Activated CD8-positive, alpha-beta memory T cell treated with anti-CD3 and anti-CD28 coated beads for 1 hour (primary cell): ENCODE measurements at places on chromosomes 4 and X.

DNA sequence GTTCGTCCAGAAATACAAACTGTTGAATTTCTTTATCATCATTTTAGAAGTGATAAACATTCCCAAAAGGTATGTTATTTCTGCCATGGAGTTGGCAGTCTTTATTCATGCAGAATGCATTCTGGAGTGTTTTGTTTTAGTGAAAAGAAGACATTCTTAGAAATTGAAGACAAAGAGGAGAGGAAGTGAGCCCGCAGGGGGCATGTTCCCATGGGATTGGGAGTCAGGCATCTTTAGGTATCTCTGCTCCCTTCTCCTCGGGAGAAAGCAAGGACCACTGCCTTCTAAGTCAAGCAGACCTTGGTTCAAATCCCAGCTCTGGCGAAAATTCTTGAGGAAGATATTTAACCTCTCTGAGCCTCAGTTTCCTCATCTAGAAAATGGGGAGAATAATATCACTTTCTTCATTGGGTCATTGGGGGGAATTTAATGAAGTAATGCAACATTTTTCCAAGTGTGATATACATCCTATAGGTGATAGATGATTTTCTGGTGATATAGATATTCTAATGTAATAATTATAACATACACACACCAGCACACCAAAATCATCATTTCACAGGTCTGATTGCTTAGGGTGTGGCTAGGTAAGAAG, 26.5 kb upstream of the CHRNA9 start:
- DNase-seq = no peak

DNA sequence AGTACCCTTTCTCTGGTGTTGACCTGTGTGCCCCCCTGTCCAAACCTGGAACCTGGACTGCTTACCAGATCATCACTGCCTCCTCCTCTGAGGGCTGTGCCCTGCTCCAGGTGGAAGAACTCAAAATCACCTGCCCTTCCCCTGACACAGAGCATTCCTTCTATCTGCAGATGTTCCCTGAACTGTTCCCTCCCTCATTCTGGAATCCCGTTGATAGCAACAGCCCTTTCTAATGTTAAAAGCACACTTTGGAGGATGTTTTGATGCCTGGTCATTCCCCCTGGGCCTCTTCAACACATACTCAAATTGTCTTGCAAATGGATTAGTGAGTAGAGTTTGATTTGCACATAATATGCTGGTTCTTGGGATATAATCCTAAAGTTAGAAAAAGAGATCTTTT, 225.8 kb downstream of the FGF13 start:
- DNase-seq = no peak

GRCh38 chr4:178612733-178613132, 1170.5 kb upstream of the AGA start:
- DNase-seq = no peak

- no peak for DNase-seq
Measured at GRCh38 chr4:123206016-123206415, 190.6 kb upstream of the SPRY1 start.

GRCh38 chrX:143472347-143472938, 44.8 kb downstream of the SPANXN3 start:
- no peak for DNase-seq

DNA sequence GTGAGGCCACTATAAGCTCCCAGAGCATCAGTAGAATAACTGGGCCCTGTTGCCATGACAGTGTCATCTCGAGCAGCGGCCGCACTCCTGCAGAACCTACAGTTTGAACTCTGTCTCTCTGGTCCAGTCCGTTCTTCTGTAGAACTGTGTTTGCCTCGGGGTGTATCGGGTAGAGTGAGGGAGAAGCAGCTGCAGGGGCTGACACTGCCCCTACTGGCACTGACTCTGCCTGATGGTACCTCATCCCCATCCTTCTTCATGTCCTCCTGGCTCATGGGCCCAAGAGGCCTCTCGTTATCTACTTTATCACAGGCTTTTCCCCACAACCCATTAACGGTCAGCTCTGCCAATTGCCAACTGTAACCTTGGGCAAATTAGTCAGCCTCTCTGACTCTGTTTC, 96.5 kb downstream of the NPNT start:
- no peak for DNase-seq

DNA sequence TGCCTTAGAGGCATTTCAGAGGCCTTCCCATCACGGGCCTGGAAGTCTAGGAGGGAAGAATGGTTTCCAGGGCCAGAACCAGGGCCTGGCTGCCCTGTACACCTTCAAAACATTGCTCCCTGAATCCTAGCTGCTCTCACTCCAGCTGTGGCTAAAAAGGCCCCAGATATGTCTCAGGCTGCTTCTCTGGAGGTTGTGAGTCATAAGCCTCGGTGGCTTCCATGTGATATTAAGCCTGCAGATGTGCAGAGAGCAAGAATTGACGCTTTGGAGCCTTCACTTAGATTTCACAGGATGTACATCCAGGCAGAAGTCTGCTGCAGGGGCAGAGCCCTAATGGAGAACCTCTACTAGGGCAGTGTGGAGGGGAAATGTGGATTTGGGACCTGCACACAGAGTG, 502.5 kb downstream of the GRXCR1 start:
- no peak for DNase-seq

DNA sequence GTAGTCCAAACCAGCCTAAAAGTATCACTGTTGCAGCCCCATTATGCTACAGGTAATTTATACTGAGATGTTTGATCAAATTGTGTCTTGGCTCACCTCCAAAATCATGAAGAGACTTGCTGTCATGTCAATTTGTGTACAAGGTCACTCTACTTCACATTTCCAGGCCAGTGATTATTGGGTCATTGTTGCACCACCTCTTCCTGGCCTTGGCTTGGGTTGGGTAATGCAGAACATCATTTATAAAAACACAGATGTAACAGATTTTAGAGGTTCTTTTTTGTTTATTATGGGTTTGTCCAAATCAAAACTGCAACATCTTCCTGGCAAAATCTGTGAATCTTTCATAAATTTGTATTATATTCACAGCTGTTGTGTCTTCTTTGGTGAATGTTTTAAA, 459.5 kb downstream of the ANKRD50 start:
- no peak for DNase-seq

GRCh38 chrX:149961572-149961971, 23.3 kb upstream of the EOLA2 start:
- no peak for DNase-seq

- no peak for DNase-seq
Measured at GRCh38 chrX:12673487-12673886, 117.7 kb upstream of the PRPS2 start.

DNA sequence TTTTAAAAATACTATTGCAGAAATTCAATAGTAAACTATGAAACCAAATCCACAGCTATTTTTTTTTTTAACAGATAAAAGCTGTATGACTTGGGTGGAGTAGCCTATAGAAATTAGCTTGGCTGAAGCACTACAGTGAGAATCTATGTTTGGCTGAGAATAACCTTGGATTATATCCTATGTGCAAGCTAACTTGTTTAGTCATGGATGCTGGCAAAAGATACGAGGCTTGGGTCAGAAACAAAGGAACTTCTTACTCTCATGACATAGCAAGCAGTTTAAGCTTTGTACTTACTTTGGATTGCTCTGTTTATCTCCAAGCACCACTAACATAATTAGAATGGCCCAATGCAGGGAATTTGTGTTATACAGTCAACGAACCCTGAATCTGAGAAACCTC, 119.2 kb upstream of the GRID2 start:
- no peak for DNase-seq

DNA sequence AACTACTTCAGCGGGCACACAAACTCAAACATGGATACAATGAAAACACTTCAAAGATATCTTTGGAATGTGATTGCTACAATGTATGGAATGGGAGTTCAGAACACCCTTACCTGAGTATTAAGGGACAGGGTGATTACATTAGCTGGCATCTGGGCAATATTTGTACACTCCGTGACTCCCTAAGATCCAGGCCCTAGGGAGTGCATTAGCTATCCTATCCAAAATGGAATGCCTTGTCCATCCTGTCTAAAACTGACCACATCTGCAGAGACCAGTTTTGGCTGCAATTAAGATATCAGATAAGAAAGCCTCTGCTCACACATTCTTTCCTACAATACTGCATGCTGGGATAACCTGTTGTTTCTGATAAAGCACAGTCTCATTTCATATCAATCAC, 176.6 kb upstream of the EMCN start:
- DNase-seq = no peak

DNA sequence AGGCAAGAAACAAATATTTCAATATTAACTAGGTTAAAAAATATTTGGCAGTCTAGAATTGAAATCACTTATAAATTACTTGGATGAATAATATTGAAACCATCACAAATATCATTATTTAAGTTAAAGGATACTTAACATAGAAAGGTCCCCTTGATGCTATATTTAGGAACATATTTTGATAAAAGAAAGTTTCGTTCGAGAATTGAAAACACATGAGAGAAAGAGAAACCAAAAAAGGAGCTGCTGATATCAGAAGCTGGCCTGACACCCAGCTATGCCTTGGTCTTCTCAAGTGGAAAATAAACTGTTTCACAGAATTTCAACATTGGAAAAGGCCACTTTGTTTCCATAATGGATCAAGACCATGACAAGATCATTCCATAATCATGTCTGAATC, 762.4 kb downstream of the DMD start:
- no peak for DNase-seq

GRCh38 chr4:85866508-85866907, 391.6 kb downstream of the ARHGAP24 start:
- DNase-seq = no peak

DNA sequence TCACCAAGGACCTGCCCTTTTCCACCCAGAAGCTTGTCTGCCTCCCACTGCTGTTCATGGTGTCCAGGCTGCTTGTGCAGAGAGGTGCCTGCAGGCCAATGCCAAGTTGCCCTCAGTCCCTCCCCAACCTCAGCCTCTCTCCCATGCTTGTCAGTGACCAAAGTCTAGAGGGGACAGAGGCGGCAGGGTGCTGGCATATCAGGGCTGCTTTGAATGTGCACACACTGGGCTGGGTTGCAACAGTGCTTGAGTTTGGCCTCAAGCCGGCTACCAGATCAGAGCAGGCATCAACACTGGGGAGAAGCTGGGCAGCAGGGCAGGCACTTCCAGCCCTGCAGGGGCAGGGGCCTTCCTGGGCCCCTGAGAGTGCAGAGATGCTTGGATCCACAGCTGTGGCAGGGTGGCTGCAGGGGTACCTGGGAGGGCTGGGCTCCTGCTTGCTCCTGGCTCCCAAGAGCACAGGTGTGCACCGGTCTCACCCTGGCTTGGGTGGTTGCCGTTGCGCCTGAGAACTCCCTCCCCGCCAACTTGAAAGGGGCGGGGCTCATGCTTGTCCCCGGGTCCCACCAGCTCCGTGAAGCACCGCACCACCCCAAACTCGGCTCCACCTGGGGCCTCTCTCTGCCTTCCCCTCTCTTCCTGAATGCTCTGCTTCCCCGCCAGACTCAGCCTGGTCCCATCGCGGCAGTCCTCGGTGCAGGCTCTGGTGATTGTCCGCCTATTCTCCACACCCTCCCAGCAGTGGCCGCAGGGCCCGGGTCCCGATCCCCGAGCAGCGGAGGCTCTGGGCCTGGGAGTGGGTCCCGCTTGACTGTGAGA, 1681.9 kb upstream of the ADGRL3 start:
- DNase-seq = no peak

DNA sequence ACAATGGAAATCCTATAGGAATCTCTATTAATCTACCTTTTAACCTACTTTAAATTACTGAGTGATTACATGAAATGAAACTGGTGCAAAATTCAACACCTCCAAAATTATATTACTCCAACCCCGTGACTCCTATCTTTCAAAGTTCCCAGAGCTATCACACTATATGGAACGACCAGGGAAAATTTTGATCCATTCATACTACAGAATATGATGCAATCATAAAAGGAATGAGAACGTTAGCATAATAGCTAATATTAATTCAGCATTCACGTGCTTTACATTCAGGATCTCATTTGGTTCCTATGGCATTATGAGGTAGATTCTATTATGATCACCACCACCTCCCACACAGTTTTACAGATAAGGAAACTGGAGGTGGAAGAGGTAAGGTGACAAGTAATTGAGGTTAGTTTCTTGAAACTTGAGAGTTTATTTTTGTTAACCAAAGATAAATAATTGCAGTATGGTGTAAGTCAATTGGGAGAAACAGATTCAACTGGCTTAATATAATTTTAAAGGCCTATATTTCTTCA, 29.4 kb upstream of the INTS6L start:
- no peak for DNase-seq

DNA sequence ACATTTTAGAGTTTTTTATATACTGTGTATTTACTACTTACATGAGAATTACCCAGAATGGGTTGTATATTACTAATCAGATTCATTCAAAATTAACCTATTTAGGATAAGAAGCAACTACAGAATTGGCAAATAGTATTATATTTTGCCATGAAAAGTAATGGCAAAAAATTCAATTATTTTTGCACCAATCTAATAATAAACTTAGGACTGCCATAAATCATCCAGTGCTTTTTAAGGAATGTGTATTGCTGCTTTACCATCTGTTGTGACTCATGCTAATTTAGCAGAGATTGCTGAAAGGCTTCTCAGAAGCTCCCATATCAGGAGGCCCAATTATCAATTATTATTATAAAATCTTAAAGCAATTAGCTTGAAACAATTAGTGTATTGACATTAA, 24.0 kb downstream of the NPY2R start:
- no peak for DNase-seq

- DNase-seq = no peak
Measured at GRCh38 chr4:128615197-128615596, 194.3 kb upstream of the JADE1 start.

GRCh38 chrX:132088864-132089263, 39.0 kb downstream of the FRMD7 start:
- DNase-seq = no peak

DNA sequence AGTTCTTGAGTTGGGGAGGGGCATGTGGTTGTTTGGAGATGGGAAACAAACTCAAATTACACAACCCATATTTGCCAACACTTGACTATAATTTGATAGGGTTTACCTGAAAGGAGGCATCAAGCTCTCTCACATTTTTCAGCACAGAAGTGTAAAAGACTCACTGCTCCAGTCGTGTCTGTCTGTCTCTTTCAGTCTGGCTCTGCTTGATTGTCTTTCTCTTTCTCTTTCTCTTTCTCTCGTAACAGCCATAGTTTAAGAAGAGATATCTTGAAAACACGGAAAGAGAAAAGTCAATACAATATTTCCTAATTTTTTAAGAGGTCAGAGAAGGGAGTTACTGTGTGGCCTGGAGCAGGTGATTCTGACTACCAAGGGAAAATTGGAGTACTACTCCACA, 413.6 kb upstream of the CXorf51A start:
- no peak for DNase-seq

- DNase-seq = no peak
Measured at GRCh38 chr4:36332782-36333131, 51.3 kb downstream of the DTHD1 start.

GRCh38 chrX:77949840-77950239, 19.6 kb downstream of the PGAM4 start:
- DNase-seq = no peak

- no peak for DNase-seq
Measured at GRCh38 chr4:187782286-187782824, 213.2 kb upstream of the ZFP42 start.

DNA sequence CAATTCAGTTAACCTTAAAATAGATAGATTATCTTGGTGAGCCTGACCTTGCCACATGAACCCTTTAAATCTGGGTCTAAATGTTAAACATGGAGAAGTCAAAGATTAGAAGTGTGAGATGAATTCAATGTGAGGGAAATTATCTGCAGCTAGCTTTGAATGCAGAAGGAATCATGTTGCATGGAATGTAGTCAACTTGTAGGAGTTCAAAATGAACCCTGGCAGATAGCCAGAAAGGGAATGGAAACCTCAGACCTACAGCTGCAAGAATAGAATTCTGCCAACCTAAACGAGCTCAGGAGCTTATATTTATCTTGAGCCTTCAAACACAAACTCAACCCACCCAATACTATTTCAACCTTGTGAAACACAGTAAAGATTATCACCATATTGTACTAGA, 632.5 kb downstream of the KCTD8 start:
- DNase-seq = no peak

- DNase-seq = no peak
Measured at GRCh38 chr4:150799207-150799606, 215.9 kb downstream of the LRBA start.
